ENCODE measurements at places on chromosomes 3 and 15. TPM values are rescaled to one million over a fixed set of nuclear protein-coding genes. Genes with fewer than 3 reads are reported as not detected.
A peak's percentile ranks its signal among the peaks of the same experiment; 100 is the strongest.

The IMPDH2 gene
- 452 TPM for total RNA-seq

The CCDC13 gene
- 0.79 TPM for total RNA-seq

The LYZL4 gene
- total RNA-seq = not detected

The CCR2 gene
- not detected for total RNA-seq

The MNS1 gene
- 5.5 TPM for total RNA-seq

DNA sequence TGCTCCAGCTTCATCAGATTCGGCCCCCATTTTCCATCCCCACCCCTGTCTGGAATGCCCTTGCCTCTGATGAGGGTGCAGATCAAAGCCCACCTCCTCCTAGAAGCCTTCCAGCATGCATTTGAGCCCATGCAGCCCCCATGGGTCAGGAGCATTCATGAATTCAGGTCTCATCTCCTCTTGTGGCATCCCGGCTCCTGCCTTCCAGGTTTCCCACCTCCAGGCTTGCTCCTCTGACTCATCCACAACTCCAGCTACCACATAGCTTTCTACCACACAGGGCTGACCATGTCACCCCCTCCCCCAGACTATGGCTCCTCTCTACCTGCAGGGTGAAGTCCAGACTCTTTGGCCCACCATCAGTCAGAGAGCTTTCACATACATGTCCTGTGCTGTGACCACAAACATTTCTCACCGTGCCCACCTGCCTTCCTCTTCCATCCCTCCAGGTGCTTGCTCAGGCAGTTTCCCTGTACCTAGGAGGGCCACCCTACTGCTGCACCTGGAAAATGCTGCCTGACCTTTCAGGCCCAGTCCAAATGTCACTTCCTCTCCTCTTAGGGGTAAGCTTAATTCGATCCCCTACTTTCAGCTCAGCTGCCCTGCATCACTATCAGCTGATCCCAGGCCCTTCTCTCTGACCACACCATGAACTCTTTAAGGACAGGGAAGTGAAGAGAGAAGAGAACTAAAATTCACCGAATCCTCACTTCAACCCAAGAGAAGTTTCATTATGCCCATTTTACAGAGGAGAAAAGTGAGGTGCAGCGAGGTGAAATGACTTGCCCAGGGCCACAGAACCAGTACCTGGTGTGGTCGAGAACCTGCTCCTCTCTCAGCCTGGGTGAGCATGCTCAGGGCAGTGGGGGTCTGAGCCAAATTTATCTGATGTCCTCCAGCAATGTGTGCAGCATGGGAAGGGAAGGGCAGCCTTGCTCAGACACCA, 13.7 kb upstream of the FGD5 start:
- no peak for DNase-seq
- H3K4me3 ChIP-seq = no peak overlapping the region
- no peak overlapping the region for H3K27ac ChIP-seq
- H3K4me1 ChIP-seq = peaks cover 25% of the 10 kb centered on the region
- H3K36me3 ChIP-seq = no peaks in the 10 kb centered on the region

GRCh38 chr3:128569756-128570155, 76.8 kb upstream of the GATA2 start:
- H3K27ac ChIP-seq = no peak overlapping the region
- H3K27me3 ChIP-seq = no peaks in the 10 kb centered on the region
- no peak for DNase-seq
- H3K36me3 ChIP-seq = no peaks in the 10 kb centered on the region
- H3K4me3 ChIP-seq = no peak overlapping the region

- H3K4me1 ChIP-seq = peaks cover 62% of the 10 kb centered on the region
- no peaks in the 10 kb centered on the region for H3K36me3 ChIP-seq
- no peak for DNase-seq
Observed at GRCh38 chr3:4587061-4587837, 94.1 kb downstream of the ITPR1 start.

DNA sequence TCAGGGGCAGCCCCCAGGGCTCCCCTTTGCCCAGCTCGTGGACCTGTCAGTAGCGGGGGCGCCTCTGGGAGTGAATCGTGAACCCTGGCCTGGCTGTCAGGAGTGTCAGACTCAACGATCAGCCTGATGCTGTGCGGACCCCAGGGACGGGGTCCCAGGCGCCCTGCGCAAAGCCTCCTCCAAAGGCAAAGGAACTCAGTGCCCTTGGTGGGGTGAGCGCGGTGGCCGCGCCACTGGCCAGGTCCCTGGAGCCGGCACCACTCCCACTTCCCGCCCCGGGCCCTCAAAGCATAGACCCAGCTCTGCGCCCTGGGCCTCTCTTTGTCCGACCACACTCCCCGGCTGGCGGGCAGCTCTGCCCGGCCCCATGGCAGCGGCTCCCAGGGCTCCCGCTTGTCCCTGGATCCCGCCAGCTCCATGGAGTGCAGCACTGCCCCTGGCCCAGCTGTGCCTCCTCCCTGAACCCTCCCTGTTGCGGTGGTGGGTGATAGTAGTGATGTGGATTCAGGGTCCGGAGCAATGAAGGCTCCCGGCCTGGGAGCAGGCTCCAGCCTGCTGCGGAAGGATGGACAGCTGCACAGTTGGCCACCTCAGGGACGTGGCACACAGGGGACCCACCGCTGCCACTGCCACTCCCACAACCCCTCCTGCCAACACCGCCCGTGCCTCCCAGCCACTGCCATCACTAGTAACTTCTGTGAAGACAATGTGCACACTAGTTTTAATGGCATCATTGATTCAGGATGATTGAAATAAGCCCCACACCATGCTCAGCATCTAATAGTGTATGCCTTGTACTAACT, 263.8 kb downstream of the ZBBX start:
- DNase-seq = no peak
- H3K36me3 ChIP-seq = no peaks in the 10 kb centered on the region
- no peak overlapping the region for H3K4me3 ChIP-seq
- H3K27ac ChIP-seq = no peak overlapping the region
- peaks cover 4% of the 10 kb centered on the region for H3K4me1 ChIP-seq
- no peaks in the 10 kb centered on the region for H3K27me3 ChIP-seq

GRCh38 chr3:112417696-112418318, 81.5 kb downstream of the BTLA start:
- H3K27ac ChIP-seq = peak overlapping the region; percentile 98
- H3K4me3 ChIP-seq = peak overlapping the region; percentile 89
- DNase-seq = no peak
- peaks cover 80% of the 10 kb centered on the region for H3K36me3 ChIP-seq
- H3K4me1 ChIP-seq = peaks cover 40% of the 10 kb centered on the region

GRCh38 chr15:84859144-84859543, 25.3 kb upstream of the SLC28A1 start:
- no peak for DNase-seq
- no peaks in the 10 kb centered on the region for H3K4me1 ChIP-seq
- H3K36me3 ChIP-seq = peaks cover 4% of the 10 kb centered on the region
- no peak overlapping the region for H3K27ac ChIP-seq
- H3K27me3 ChIP-seq = no peaks in the 10 kb centered on the region

DNA sequence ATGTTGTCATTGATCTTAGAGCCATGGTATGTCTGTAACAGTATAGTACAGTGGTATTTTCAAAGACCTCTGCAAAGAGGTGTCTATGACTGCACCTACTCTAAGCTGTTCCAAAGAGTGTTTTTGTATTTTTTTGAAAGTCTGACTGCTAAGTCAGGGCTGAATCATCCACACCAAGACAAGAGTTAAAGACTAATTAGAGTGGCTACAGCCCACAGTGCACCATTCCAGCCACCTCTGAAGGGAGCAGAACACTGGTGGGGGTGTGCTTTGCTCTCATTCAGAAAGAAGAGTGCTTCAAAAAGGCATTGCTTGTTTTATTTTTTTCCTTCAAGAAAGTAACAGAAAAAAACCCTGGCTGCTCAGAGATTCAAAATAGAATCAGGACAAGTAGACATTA, 301.4 kb downstream of the GABRG3 start:
- peaks cover 19% of the 10 kb centered on the region for H3K4me1 ChIP-seq
- no peak overlapping the region for H3K27ac ChIP-seq
- no peaks in the 10 kb centered on the region for H3K36me3 ChIP-seq
- DNase-seq = no peak

GRCh38 chr3:176469694-176470205, 727.5 kb downstream of the TBL1XR1 start:
- H3K4me3 ChIP-seq = no peak overlapping the region
- peaks cover 12% of the 10 kb centered on the region for H3K36me3 ChIP-seq
- H3K4me1 ChIP-seq = no peaks in the 10 kb centered on the region

DNA sequence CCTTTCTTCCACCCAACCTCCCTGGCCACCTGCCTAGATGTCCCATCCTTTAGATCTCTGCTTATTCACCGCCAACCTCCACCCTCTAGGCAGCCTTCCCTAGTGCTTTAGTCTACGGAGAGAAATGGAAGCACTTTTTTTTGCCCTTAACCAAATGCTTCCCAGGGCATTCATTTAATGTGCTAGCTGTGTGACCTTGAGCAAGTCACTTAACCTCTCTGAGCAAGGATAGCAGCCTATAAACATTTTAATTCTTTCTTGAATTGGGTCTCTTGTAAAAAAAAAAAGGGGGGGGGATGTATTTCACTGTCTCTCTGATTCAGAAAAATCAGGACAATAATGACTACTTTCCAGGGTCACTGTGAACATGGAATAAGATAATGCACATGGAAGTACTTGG, 3.2 kb upstream of the INSYN1 start:
- no peak overlapping the region for H3K4me3 ChIP-seq
- H3K27me3 ChIP-seq = peaks cover 13% of the 10 kb centered on the region
- no peak overlapping the region for H3K27ac ChIP-seq
- no peak for DNase-seq
- H3K4me1 ChIP-seq = peaks cover 19% of the 10 kb centered on the region

GRCh38 chr3:24237971-24238706, 256.5 kb downstream of the THRB start:
- H3K36me3 ChIP-seq = no peaks in the 10 kb centered on the region
- H3K27ac ChIP-seq = no peak overlapping the region
- no peak overlapping the region for H3K4me3 ChIP-seq
- DNase-seq = peak; percentile 39

DNA sequence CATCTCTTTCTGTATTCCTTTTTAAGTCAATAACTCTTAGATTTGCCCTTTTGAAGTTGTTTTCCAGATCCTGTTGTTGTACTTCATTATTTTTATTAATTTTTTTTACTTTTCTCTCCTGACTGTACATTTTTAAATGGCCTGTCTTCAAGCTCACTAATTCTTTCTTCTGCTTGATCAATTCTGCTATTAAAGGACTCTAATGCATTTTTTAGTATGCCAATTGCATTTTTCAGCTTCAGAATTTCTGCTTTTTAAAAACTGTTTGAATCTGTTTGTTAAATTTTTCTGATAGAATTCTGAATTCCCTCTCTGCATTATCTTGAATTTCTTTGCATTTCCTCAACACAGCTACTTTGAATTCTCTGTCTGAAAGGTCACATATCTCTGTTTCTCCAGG, 5.6 kb downstream of the OR5K4 start:
- DNase-seq = no peak
- H3K4me3 ChIP-seq = no peak overlapping the region
- H3K27ac ChIP-seq = no peak overlapping the region
- H3K36me3 ChIP-seq = peaks cover 20% of the 10 kb centered on the region
- no peaks in the 10 kb centered on the region for H3K4me1 ChIP-seq
- no peaks in the 10 kb centered on the region for H3K27me3 ChIP-seq

- H3K27me3 ChIP-seq = no peaks in the 10 kb centered on the region
- peaks cover 48% of the 10 kb centered on the region for H3K4me1 ChIP-seq
- peak overlapping the region; percentile 38 for H3K27ac ChIP-seq
- no peak for DNase-seq
Observed at GRCh38 chr3:182185313-182185712, 473.6 kb downstream of the SOX2 start.

- peaks cover 10% of the 10 kb centered on the region for H3K27me3 ChIP-seq
- no peak overlapping the region for H3K4me3 ChIP-seq
- no peak for DNase-seq
Observed at GRCh38 chr3:50537421-50538129, 30.0 kb downstream of the C3orf18 start.
